GM06990 (cell line): ENCODE measurements at places on chromosomes 6 and 20.

GRCh38 chr20:44111712-44112335, 75.2 kb downstream of the JPH2 start:
- no peak for DNase-seq

GRCh38 chr6:134564705-134565104, 246.8 kb upstream of the SGK1 start:
- no peak for DNase-seq

DNA sequence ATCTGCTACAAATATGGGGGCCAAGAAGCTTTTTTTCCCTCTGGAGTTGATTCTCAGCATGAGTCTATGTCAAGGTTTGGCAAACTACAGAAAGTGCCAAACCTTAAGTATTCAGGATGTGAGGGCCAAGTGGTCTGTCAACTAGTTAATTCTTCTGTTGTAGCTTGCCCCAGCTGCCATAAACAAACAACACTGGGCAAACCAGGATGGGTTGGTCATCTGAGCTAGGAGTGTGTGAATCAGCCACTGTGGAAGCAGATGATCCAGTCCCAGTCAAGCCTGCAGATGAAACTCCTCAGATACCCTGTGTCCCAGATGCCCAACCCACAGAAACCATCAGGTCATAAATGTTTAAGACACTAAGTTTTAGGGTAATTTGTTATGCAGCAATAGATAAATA, 103.0 kb upstream of the MOCS1 start:
- DNase-seq, result no peak

DNA sequence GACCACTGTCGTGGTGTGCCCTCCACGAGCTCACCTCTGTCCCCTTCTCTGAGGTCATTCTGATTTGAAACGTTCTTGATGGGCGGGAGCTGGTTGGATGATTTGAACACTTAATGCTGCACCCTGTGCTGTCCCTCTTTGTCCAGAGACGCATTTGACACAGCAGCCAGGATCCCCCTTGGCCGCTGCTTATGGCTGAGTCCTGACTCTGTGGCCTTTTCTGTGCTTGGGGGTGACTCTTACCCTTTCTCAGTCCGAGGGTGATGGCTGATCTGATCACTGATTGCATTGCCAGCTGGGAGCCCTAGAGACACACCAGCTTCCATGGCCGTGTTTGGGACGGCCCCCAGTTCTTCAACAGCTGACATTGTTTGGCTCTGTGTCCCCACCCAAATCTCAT, 43.5 kb upstream of the FRMD1 start:
- DNase-seq, result no peak
